ENCODE measurements at places on chromosomes 2 and 18.

- no peak for DNase-seq
Observed at GRCh38 chr2:14960686-14961324, 328.3 kb downstream of the LRATD1 start.

- DNase-seq, result no peak
Observed at GRCh38 chr2:54871457-54872107, 148.1 kb downstream of the EML6 start.

- DNase-seq, result no peak
Observed at GRCh38 chr2:150548527-150548926, 61.1 kb upstream of the RND3 start.

GRCh38 chr2:54298514-54298913, 42.5 kb upstream of the TSPYL6 start:
- no peak for DNase-seq

DNA sequence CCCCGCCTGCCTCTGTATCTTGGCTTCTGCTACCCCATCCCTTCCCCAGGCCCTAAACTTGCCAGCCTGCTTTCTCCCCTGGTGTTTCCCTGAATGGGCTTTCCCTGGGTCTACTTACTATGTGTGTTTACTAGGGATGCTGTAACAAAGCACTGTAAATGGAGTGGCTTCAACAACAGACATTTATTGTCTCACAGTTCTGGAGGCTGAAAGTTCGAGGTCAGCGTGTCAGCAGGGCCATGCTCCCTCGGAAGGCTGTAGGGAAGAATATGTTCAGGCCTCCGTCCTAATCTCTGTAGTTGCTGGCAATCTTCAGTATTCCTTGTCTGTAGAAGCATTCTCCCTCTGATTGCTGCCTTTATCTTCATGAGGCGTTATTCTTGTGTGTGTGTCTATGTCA, 113.6 kb downstream of the DDX1 start:
- DNase-seq, result no peak

DNA sequence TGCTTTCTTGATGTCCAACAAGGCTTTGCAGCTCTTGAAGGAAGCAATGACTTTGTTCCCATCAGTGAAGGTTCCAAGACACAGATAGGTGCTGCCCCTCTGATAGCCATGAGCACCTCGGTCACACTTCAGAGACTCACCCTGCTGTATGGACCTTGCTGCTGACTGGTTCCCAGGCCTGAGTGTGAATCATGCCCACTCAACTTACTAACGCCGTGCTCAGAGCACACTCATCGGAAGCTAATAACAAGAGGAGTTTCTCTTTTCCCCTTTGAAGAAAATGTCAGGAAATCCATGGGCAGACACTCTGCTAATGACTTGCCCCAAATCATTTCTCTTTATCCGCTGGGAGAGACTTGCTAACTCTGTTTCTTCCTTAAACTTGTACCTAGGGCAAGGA, 83.8 kb upstream of the ARL4C start:
- no peak for DNase-seq
